NCI-H1092 treated with DMSO at 0.1 percent for 48 hours (cell line): ENCODE measurements at places on chromosomes 6 and 20.

GRCh38 chr6:113182370-113183141 lies 674.6 kb upstream of the MARCKS start:
- peak; percentile 48 for DNase-seq

DNA sequence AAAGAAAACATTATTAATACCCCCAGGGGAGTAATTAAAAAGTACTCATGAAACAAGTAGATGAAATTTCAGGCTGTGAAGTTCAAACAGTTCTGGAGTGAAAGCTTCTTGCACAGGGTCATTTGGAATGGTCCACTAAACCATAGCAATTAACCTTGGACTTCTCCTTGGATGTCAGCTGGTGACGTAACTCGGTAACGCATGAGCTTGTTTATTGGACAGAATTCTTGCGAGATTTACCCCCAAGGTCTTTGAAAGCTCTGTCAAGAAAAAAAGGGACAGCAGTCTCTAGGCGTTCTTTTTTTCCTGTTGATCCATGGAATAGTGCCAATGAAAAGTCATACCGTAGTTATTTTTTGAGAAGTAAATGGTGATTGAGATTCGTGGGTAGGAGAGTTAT lies 2.2 kb downstream of the CD83 start:
- DNase-seq, result no peak

DNA sequence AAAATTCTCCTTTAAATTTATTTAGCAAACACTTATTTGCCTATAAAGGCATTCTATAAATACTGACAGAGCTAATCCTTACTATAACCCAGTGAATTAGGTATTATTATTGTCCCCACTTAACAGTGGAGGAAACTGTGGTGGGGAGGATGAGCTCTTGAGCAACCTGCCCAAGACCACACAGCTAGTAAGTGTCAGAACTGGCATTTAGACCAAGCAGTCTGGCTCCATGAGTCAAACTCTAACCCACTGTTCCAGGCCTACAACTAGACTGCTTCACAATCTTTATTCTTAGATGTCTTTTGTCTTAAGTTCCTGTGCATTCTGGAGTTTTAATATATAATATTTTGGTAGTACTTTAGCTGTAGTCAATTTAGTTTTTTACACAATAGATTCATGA lies 530.8 kb downstream of the BCKDHB start:
- no peak for DNase-seq

GRCh38 chr20:43766917-43767316 lies 40.1 kb upstream of the GTSF1L start:
- no peak for DNase-seq

DNA sequence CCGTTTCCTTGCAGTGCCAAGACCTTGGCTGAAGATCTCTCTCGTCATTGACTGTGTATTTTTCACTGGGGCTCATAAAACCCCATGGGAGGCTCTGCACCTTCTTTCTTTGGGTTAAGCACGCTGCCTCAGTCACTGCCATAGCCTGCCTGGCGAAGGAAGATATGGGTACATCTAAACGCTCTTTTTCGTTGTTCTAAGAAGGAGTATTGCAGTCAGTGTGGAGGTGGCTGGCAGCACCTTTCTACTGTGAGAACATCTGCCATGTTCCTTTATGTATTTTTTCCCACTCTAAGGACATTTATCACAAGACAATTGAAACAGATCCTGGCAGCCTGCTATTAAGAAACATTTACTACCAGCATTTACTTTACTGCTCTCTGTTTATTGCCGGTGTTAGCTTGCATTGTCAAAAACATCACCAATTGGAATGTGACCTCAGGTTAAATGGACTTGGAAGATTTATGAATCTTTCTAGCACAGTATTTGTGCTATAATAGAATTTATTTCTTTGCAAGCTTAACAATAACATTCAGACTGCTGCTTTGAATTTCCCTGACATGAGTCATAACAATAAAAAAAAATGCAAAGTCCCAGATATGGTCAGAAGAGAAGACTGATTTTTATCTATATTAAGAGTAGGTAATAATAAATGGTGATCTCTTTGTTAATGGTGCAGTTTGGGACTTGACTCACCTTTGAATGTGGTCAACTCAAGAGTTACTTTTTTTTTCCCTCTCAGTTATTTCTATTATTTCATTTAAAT lies 62.2 kb upstream of the CLDN20 start:
- DNase-seq, result peak; percentile 9

DNA sequence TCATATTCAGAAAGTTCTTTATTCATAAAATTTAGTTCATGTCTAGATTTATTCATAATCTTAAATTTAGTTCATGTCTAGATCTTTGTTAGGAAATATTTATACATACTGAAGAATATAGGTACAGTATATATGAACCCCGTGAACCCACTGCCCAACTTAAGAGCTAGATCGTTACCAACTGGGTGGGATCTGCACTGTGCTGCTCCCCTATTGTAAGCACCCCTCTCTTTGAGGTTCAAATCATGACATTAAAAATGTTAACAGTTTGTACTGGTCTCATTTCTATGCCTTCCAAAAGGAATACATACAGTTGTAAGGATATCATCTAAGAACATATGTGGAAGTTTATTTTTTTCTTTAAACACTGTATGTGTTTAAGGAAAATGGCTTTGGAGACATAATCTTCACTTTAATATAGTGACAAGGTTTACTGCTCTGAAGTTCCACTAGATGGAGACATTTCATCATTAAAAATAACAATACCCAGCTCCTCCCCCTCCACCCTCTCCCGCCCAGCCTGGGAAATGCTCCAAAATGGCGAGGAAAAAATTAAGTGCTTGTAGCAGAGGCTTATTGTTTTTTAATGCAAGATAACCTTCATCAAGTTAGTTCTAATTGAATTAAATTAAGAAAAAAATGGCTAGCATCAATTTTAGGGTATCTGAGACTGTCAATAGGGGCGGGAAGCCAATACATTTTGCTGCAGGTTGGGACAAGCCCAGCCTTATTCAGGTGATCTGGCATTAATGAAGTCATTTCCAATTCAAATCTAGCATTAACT lies 104.1 kb upstream of the TRAF3IP2 start:
- DNase-seq, result peak; percentile 57

- DNase-seq, result no peak
These were observed 58.1 kb downstream of the RREB1 start for GRCh38 chr6:7165890-7166267.

- DNase-seq, result no peak
These were observed 107.3 kb downstream of the NCOA3 start for GRCh38 chr20:47609001-47609400.

DNA sequence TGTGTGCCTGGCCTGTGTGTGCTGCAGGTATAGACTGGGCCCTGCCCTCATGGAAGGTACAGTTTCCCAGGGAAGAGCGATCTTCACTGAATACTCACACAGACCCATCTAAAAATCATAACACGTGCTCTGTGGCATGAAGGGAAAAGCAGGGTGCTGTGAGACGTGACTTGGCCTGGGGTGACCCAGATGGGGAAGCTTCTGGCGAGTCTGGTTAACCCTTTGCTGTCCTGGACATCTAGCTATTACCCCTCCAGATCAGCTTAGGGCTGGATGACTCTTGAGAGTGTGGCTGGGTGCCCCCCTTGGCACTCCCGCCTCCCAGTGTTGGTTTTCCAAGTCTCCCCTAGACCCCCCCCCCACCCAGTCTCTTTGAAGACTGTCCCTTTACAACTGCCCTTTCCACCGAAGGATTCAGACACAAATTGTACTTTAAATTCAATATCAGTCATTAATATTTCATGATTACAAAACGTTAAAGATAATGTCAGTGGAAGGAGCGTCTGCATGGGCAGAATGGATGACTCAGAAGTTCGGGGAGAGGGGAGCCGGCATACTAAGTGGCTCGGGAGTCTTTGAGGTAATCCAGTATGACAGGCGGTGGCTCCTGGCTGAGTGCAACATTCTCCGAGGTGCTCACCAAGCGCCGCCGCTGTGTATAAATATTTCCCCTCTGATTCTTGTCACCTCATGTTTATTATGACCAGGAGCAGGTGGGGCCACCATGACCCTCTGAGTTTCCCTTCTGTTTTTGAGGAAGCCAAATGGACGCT lies 77.3 kb downstream of the CD40 start:
- no peak for DNase-seq

DNA sequence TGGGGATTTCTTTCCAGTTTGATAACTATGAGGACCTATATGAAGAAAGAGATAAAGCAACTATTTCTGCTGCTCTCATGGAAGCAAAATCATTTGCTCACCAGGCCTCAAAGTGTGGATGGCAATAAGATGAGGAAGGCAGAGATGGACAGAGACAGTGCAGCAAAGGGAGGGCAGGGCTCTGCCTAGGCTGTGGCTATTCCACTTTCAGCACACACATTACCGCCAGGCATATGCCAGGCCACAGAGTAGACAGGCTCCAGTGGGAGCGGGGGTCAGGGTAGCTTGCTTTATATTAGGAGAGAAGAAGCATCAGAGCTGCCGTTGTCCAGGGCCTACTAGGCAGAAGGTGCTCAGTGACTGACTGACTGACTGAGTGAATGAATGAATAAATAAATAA lies 40.9 kb downstream of the BCL2L1 start:
- DNase-seq, result no peak

DNA sequence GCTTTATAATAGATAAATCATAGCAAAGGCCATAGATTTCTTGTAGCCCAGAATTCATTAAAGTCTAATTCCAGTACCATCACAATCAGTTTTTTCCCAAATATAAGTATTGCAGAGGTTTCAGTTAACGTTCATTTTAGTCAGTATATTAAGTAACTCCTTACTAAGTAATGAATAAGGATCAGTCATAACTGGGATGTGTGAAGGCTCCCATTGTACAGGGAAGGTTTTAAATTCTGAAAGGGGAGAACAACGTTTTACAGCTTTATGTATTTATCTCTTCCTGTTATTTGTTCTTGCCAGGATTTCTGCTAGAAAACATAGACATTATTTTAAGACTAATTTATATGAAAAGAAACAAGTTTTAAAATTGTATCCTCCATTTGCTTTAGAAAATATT lies 215.5 kb upstream of the LAMP5 start:
- DNase-seq, result no peak

DNA sequence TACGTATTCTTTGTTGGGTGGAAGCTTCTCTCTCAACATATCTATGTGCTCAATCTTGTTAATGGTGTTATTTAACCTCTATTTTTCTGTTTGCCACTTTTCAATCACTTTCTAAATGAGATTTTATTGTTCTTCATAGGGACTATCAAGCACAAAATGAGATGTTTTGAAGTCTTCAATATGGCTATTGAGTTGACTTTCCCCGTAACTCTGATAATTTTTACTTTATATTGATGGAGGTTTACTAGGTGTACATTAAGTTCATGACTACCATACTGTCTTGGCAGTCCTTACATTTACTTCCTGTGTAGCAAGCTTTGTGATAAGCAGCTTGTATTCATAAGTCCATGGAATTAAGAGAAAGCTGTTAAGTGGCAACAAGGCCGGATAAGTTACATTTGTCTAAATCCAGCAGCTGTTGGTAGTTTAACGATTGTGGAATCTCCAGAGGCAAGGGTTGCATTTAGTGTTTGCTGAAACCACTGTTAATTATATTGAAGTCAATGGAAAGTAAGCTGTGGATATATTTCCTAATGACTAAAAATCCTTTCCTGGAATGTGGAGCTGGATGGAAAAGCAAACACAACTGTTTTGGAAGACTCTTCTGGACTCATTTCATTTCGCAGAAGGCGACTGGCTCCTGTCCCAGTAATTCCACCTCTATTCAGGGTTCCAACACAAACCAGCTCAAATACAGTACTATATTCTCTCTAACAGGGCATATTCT lies 57.3 kb upstream of the SMIM29 start:
- no peak for DNase-seq

DNA sequence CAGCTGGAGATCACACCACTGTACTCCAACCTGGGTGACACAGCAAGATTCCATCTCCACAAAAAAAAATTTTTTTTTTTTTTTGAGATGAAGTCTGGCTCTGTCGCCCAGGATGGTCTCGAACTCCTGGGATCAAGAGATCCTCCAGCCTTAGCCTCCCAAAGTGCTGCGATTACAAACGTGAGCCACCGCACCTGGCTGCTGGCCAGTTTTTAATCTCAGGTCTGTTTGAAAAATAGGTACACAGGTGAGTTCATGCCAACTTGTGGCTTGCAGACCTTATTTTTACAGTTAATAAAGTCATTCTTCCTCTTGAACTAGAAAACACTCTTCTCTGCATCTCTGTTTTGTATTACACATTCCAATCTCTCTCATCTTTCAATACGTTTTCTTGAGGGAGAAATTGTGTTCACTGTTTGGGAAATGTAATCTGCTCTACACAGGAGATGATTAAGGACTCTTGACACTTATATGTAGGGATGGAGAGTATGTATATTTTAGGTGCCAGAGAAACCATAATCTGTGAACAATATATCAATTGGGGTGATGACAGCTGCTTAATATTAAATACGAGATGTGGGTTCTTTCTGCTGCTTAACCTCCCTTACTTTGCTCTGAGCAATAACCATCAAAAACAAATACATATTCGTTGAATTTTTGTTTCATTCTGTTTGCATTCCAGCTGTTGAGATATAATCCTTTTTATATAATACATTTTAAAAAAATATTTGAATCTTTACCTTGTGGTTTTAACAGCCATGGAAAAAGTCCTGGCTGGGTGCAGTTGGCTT lies 17.7 kb upstream of the RIPOR3 start:
- no peak for DNase-seq

DNA sequence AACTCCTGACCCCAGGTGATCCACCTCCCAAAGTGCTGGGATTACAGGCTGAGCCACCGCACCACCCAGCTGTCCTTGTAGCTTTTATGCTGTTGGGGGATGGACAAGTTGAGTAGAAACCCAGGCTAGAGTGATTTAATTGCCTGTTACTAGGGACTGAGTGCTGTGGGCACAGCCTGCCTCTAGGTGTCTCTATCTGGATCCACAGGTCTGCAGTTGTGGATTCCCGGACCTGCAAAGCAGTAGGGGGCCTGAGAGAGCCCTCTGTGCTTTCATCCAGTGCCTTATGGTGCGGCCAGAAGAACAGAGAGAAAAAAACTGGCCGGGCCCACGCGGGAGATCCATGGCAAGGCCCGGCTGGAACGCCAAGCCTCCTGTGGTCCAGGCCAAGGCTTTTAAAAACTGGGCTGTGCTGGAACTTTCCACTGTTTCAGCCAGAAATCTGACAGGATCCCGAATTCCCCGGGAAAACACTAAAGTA lies 5.2 kb downstream of the SIRPA start:
- DNase-seq, result peak; percentile 37

- peak; percentile 93 for DNase-seq
These were observed at the start of the genes HSPA1A and HSPA1L for GRCh38 chr6:31815025-31815838. TSS of gene HSPA1A (plus strand) at chr6:31815543. CDS start at chr6:31815757, 214 bp downstream. TSS of gene HSPA1L (minus strand) at chr6:31815283. CDS start at chr6:31811972, 3,311 bp downstream.

- DNase-seq, result no peak
These were observed 213.5 kb upstream of the SULF2 start for GRCh38 chr20:47998736-47999135.

GRCh38 chr20:53419693-53420460 lies 173.8 kb downstream of the ZNF217 start:
- DNase-seq, result no peak

GRCh38 chr20:34312544-34313217 lies 9.5 kb upstream of the AHCY start:
- peak; percentile 86 for DNase-seq

DNA sequence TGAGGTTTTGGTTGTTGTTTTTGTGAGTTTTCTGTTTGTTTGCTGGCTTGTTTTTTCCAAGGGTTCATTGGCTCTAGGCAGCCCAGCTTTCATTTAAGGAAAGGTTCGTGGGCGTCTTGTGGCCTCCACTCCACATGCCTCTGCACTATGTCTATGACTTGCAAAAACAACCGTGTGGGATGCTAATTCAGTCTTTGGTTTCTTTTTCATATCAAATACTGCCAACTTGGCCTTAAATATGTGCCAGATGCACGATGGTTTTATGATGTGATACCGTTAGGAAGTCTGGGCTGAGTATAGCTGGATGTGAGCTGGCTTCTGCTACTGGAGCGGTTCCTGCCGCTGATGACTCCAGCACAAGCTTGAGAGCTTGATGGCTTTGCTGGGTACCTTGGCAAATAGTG lies 96.3 kb downstream of the BMP2 start:
- no peak for DNase-seq
